ENCODE measurements at places on chromosomes 1 and 21.

DNA sequence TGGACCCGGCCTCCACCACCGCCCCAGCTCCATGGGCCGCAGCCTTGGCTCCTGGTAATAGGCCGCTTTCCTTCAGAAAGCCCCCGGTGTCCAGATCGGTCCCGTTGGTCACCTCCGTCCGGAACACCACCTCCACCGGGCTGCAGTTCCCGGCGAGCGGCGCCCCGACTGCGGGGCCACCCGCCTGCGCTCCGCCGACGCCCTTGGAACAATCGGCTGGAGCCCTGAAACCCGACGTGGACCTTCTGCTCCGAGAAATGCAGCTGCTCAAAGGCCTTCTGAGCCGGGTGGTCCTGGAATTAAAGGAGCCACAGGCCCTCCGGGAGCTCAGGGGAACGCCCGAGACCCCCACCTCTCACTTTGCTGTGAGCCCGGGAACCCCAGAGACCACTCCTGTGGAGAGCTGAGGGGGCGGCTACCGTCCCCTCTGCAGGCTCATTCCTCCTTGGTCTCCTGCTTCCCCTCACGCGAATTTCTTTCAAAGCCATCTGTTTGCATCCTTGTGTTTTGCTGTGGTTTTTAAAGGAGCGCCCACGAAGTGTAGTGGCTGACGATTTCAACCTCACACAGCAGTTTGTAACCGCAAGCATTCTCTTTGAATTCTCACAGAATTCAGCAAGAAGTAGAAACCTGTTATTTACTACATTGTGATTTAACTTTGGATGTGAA, 6.0 kb downstream of the FCRLB start:
- peak; percentile 95 for DNase-seq

DNA sequence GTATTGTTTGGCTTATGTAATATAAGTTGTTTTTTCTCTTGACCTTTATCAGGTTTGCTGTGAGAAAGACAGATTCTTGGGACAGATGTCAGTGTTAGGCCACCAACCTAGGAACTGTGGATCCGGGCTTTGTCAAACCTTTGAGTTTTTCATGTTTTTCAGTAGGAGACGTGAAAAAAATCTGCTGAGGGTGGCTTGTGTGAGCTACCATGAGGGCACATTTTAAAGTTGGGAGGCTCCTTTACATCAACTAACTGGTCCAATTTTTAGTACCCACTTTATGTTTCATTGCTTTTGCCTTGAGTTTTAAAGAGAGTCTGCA, 801 bp downstream of the RPS6KC1 start:
- no peak for DNase-seq

DNA sequence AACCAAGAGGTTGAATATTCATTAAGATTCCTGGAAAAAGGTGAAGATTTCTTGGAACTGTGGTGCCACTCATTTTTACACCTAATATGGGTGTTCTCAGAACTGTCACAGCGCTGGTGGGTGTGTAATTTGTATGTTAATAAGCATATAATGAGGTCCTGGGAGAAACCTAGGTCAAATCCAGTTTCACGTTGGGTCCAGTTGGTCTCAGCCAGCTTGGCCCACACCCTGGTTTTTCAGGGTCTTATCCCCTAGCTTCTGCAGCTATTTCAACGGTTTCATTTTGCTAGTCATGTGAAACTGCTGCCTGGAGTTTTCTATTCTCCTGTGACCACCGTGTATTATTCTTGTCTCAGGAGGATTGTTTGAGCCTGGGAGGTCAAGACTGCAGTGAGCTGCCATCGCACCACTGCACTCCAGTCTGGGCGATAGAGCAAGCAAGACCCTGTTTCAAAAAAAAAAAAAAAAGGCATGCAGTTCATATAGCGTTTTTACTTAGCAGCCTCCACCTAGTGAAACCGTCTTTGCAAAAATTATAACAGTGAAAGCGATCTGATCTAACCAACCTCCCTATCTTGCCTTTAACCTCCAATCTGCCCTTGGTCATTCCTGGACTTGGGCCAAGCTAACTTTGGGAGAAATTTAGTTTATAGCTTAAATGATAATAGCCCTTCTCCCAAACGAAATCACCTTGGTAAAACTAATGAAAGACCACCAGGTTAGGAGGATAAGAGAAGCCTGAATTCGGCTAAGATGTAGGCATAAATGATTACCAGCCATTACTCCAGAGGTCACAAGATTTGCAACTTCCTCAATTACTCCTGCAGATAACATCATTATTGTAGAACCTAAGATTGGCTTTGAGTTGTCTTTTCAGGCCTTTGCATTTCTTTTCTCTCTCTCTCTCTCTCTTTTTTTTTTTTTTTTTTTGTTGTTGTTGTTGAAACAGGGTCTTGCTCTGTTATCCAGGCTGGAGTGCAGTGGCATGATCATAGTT, 44.0 kb downstream of the PTAFR start:
- no peak for DNase-seq

- DNase-seq: no peak
Observed at GRCh38 chr1:9332513-9333143, 39.9 kb downstream of the SPSB1 start.

DNA sequence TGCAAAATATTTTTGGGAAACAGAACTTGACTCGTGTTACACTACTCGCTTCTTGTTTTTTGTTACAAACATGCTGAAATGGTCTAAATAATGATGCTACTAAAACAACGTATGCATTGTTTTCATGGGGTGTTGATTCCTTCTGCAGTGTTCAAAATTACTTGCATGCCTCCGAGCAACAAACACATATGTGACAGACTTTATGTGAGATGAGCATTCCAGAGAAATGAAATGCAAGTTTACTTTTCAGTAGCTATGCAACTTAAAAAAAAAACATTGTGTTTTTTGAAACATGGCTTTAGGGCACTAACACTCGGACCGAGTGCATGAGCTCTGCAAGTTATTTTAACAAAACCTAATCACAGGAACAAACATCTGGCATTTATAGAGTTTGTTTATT, 84.8 kb downstream of the CAMTA1 start:
- no peak for DNase-seq

All from amniotic epithelial cell (primary cell).